NK-92 treated with Interleukin-12 subunit alpha and Interleukin-12 subunit beta, amount 100 ng/mL, for 24 hours (cell line): ENCODE measurements at places on chromosomes 1 and 21.

DNA sequence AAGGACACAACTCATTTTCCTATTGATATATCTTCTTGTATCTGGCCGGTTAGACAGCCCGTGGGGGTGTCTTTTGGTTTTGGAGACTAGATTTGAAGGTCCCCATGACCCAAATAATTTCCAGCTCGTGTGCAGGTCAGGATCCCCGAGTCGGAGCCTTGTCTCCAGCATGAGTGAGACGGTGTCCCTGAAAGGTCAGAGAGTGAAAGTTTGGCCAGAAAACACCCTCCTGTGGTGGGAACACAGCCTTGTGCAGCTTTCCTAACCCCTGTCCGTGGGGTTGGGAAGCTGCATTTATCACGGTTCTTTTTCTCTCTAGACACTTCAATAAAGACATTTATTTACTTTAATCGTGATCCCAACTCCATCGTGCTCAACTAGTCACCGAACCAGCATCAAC, 17.6 kb downstream of the COQ8A start:
- DNase-seq: no peak

- no peak for DNase-seq
These were observed 25.0 kb downstream of the TATDN3 start for GRCh38 chr1:212816567-212817278.

GRCh38 chr1:43056981-43057391, 98.3 kb upstream of the SLC2A1 start:
- DNase-seq: no peak

DNA sequence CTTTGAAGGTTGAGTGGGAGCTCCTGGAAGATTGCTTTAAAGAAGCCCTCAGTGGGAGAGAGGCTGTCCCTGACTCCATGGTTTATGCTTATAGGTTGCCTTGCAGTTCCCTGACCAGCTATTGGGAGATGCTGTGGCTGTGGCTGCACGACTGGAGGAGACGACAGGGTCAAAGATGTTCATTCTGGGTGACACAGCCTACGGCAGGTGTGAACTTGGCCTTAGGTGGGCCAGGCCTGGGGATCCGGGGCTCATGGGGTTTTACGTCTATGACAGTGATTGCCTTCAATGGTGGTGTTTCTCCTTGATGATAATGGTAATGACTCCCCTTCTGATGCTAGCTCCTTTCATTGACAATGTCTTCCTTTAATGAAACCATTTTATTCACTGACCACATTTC, 692 bp downstream of the DPH2 start:
- no peak for DNase-seq

DNA sequence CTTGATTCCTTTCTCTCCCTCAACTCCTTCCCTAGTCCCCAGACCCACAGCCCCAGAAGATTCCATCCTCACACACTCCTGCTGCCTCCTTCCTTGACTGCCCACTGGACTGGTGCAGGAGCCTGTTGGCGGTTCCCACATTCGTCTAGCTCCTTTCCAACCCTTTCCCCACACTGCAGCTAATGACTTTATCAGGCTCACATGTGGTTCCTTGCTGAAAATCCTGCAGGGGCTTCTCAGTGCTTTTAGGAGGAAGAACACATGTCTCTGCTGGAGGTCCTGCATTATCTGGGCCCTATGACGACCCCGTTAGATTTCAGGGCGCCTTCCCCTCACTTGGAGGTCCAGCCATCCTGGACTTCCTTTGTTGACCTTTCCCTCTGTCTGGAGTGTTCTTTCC, 50.2 kb downstream of the EDN2 start:
- DNase-seq: no peak

GRCh38 chr1:24382165-24382577, 31.4 kb downstream of the STPG1 start:
- DNase-seq: no peak

DNA sequence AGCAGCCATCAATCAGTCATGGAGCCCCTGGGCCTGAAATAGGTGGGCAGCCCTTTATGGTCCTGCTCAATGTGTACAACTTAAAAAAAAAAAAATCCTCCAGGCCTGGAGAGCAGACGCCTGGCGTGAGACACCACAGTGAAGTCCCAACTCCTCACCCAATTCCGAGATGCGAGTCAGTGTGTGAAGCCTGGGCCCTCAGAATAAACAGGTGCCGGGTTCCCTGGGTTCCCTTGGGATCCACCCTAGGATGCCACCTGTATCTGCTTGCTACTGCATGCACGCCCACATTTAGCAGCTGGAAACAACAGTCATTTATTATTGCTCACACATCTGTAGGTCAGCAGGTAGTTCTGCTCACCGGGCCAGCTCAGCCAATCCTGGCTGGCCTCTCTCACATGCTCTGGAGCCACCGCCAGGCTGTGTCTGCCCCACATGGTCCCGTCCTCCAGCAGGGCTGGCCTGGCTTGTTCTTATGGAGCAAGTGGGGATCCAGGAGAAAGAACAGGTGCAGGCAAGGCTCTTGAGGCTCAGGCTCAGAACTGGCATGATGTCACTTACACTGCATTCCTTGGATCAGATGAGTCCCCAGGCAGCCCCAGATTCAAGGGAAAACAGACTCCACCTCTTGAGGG, 172.7 kb downstream of the NPHP4 start:
- DNase-seq: no peak

- no peak for DNase-seq
These were observed 68.4 kb upstream of the ADGRL4 start for GRCh38 chr1:79074975-79075374.

DNA sequence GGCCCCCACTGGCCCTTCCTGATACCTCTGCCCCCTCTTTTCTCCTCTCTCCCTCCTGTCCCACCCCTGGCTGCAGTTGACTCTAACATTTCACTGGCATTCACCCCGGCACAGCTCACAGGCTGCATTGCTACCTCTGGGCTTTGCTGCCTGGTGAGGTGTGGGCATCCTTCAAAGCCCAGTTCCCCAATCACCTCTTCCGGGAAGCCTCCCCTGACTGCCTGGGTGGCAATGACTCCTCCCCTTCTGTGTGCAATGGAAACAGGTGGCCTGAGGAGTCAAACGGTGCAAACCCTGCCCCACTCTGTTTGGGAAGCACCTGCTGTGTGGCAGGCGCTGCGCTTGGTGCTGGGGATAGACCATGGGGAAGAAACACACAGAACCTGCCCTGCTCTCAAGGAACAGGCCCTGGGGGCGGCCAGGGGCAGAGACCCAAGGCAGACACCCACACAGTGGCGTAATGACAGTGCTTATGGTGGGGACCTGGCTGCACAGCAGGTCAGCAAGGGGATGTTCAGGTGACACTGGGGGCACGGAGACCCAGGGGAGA, 39.3 kb upstream of the POFUT2 start:
- DNase-seq: no peak

GRCh38 chr21:38851101-38851500, 45.4 kb downstream of the ETS2 start:
- DNase-seq: no peak

GRCh38 chr1:38025233-38025632, 12.7 kb downstream of the UTP11 start:
- DNase-seq: no peak

GRCh38 chr21:36567216-36567885, 87.4 kb upstream of the CLDN14 start:
- DNase-seq: no peak

GRCh38 chr1:39262802-39263201, 58.3 kb downstream of the MACF1 start:
- DNase-seq: no peak
